8988T (cell line): ENCODE measurements at places on chromosomes 3 and 15.

GRCh38 chr3:21777821-21778220 is 26.8 kb upstream of the ZNF385D start:
- no peak for DNase-seq

DNA sequence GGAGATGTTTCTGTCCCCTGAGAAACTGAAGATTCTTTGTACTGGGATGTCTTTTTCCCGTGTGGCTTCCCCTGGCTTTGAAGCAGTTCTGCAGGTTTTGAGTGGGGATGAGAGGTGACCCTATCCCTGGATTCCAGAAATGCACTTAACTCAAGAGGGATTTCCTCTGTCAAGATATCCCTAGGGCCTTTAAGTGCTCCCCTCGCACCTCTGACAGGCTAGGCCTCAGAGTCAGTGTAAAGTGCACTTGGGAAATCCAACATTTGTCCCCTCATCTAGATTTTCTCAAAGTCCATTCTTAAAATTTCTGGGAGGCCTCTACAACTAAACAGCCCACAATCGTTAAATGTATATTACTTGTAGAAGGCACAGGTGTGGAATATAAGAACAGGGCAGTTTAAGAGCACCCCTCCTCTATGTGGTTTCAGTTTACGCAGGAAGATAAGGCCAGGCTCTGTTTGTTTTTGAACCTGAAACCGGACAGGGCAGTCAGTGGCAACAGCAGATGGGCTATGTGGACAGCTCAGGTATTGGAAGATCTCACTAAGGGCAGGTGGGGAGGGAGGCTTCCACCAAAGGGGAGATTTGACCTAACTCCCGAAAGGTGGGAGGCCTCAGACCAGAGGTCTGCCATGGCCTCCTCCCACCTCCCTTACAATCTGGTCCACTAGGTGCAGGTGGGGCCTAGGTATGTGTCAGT is 4.8 kb downstream of the C3orf52 start:
- no peak for DNase-seq

DNA sequence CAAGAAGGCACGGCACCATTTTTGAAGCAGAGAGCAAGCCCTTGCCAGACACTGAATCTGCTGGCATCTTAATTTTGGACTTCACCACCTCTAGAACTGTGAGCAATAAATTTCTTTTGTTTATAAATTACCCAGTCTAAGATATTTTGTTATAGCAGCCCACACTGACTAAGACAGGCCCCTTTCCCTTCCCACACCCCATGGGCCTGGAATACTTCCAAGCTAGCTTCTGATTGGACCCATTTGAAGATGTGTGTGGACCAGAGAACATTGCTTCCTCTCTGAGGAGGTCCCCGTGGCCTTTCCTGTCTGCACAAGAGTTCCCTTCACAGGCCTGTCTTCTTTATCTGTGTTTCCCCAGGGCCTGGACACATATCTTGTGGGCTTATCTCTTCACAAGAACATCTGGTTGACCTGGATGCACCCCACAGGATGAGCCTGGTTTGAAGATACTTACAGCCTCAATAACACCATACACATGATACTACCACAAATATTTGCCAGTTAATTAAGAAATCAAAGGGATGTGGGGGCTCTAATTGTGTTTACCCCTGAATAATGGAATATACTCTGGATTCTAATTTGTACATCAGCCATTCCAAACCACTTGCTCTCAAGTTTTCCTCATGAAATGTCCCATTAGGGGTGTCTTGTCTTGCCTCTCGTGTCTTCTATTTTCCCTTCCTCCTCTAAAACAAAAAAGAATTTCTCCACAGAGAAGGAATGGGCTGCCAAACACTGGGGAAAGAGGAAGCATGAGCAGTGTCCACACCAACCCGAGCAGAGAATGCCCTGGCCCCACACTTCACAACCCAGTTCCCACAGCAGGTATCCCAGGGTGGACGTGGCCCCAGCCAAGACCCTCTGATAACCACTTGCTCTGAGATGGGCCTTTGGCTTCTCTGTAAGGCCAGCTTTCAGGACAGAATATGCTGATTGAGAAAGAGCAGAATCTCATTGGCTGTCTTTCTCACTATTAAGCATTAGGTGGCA is 42.5 kb downstream of the GLB1 start:
- DNase-seq = no peak

- no peak for DNase-seq
Observed at GRCh38 chr3:111781561-111782446, 77.3 kb upstream of the PHLDB2 start.

DNA sequence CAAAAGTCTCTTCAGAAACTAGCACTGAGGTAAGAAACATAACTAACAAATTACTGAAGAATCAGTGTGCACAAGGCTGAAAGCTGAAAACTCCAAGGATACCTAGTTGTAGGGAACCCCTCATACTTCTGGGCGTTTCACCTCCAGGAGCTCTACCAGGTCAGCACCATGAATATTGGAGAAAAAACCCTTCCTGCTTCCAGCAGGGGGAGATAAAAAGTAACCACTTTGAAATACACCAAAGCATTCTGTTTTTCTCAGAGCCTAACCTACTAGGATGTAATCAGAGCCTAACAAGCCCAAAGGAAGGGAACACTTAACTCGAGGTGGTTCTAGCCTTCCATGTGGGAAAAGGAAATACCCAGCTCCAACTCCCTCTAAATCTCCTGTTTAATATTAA is 175.8 kb upstream of the MME start:
- no peak for DNase-seq

DNA sequence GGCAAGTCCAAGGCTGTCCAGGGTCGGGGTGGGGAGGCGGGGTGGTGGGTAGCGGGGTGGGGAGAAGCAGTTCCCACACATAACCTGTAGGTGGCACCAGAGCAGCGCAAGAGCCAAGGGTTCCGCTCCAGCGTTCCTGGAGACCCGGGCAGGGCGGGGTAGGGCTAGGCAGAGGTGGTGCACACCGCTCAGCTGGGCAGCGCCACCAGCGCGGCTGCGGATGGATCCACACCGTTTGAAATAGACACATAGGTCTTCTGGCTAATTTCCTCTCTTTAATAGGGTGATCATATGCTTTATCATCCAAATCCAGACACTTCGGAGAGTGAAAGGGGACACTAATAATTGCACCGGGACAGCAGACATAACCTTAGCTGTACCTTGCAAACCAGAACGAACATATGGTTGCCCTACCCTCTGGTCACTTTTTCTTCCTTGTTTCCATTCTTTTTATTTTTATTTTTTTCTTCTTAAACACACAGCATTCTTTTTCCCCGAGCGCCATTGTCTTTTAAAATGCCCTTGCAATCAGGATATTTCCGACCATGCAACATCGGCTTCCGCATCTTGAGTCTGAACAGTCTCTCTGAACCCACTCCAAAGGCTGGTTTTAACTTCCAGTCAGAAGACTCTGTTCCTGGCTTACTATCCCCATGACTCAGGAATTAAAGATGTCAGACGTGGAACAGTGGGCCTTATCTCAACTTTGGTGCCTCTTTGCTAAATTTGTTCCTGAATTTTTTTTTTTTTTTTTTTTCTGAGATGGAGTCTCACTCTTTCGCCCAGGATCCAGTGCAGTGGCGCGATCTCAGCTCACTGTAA is 12.5 kb upstream of the ZSCAN2 start:
- DNase-seq = peak; percentile 59

- no peak for DNase-seq
Observed at GRCh38 chr15:67094001-67094826, 28.8 kb downstream of the SMAD3 start.

GRCh38 chr3:150411106-150411460 is 3.0 kb downstream of the TSC22D2 start:
- no peak for DNase-seq

- no peak for DNase-seq
Observed at GRCh38 chr3:24589931-24590880, 95.6 kb upstream of the THRB start.

DNA sequence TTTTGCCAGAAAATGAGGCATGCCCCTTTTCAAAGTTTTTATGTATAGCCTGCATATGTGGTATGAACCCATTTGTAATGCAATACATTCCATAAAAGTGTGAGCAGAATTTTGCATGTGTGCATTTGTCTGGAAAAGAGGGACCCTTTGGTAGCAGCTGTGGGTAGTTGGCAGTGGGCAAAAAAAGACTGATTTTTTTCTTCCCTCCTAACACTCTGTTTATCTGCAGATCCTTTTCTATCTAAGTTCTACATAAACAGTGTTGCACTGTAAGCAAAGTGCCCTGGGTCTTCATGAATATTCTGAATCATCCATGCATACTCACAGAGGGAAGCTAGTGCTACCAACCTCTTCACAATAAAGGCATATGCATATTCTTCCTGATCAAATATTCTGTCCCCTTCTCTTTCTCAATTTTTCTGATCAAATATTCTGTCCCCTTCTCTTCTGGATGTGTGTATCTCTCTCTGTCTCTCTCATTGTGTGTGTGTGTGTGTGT is 211.2 kb upstream of the EIF1B start:
- DNase-seq = no peak

- no peak for DNase-seq
Observed at GRCh38 chr3:189685860-189686259, 54.7 kb downstream of the TP63 start.

DNA sequence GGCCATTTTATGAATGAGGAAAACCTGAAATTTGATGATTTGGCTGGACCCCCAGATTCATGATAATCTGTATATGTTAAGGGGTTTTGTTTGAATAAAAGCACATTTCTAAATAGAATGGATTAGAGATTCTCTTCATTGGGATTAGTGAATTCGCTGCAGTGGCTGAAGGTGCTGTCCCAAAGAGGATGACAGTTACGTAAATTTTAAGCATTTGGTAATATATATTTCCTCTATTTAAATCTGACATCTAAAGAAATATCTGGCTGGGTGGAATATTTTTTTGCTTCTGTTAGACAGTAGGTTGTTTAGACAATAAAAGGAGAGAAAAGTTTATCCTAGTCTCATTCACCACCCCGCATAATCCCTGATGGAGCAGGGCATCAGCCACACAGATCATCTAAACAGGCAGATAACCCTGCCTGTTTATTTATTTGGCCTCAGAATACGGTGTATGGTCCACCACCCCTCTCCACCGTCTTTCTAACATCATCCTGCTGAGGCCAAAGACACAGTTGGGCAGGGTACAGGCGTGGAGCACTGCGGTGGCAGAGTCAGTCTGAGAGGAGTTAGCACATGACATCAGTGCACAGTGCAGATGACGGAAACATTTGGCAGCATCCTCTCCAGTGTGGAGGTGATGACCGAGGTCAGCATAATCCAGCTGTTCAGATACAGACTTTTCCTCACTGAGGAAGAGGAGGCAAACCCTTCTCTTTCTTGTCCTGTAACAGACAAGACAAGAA is 20.4 kb upstream of the NFKBIZ start:
- DNase-seq = no peak

DNA sequence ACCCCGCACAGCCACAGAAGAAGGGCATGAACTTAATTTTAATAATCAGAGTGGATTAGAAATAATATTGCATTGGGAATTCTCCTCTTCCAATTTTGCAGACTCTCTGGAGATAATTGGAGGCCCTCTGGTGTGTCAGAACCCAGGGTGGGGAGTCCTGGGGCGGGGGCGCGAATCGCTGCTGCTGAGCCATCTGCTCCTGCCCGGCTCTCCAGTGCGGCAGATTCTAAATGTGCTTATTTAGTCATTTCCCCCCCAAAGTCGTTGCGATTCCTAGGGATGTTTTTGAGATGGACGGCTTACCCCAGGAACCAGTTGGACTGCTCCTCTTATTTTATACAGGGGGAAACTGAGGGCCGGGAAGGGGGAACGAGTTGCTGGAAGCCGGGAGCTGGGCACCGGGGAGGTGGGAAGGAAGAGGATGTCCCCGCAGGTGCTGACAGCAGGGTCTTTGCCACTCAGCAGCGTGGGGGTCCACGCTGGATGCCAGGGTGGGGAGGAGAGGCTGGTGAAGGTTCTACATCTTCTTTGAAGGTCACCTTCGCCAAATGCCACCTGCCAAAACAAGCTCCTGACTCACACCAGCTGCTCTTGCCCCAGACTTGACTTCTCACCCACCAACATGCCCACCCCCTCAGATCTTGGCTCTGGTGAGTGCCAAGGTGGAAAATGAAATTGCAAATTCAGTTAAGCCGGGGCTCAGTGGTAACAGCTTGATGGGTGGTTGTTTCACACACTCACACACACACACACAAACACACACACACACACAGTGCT is 91.3 kb upstream of the PRR23E start:
- DNase-seq = no peak

DNA sequence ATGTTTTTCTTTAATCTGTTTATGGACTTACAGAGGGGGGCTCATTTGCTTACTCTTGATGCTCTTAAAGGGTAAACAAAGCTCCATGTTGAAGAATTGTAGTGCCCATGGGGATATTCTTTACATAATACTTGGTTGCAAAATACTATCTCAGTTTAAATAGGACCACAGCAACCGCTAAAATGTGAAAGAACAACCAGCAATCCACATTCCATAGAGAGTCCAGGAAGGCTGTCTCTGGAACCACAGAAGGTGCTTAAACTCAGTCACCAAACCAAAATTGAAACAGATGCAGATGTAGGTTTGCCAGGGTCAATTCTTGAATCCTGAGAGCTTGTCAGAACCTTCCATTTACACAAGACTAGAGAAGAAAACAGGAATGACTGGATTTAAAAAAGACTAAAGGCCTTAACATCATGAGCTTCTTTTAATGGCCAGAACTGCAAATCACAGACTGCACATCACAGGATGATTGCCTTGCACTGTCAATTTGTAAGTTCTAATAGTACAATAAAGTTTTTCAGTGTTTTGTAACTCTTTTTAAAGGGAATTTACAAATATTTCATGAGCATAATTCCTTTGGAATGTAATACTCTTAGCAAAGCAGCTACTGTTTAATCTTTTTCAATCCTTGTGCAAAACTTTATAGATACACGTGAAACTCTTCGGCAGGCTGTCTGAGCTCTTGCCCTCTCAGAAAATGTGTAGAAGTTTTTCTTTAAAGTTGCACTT is 661.6 kb downstream of the SI start:
- no peak for DNase-seq

DNA sequence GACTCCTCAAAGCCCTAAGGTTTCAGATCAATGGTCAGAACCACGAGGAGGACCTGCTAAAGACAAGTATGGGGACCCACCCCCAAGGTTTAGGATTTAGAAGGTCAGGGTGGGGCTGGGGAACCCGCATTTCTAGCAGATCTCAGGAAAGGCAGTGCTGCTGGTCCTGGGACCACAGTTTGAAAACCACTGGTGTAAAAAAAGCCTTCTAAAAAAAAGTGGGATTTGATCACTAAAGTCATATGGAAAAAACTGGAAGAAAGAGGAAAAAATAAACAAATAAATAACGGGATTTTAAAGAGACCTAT is 832 bp downstream of the SLC41A3 start:
- no peak for DNase-seq

- DNase-seq = no peak
Observed at GRCh38 chr3:188911026-188911850, 260.5 kb upstream of the TPRG1 start.

DNA sequence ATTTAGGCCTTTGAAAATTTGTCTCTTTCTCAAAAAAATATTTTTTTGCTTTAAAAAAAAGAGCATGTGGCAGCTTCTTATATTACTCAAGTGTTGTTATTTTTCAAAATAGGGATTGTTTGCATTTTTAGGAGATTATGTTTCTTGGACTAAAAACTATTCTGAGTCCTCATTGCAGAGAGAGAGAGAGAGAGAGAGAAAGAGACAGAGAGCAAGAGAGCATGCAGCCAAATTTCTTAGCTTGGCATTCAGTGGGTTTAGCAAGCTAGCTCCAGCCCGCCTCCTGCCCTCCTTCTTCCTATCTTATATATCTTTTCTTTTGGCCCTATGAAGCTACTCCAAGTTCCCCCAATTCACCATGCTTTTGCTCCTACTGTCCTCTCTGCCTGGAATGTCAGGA is 55.7 kb downstream of the CEMIP start:
- DNase-seq = no peak

- DNase-seq = peak; percentile 71
Observed at GRCh38 chr3:183427876-183428446, 458 bp downstream of the MCF2L2 start.
